Activated CD4-positive, alpha-beta T cell treated with anti-CD3 and anti-CD28 coated beads, Interleukin-2, amount 50 U/mL, for 16 hours (primary cell): ENCODE measurements at places on chromosomes 12 and 14.

DNA sequence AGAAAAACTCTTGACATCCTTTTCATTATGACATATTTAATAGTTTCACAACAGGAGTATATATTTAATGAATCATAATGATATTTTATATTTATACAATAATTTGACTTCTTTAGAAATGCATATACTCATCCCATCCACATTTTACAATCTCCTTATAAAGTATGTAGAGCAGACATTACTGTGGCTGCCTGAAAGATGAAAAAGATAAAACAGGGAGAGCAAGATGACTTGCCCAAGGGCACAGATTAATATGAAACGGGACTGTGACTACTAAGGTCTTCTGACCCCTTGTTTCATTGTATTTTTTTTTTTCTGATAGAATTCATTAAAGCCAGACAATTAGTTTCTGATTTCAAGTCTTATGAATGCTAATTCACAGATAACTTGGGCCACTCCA lies 293.6 kb downstream of the SOX5 start:
- DNase-seq: no peak

DNA sequence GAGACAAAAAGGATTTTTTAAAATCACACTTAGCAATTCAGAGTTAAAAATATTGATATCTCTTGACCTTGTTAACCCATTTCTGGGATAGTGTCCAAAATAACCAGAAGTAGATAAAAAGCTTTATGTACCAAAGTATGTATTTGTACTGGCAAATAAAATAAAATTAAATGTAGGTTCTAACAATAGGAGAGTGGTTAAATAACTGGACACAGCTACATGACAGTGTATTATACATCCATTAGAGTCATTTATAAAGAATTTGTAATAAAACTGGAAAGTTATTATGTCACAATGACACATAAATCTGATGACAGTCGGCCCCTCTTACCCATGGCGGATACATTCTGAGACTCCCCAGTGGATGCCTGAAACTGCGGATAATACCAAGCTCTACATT lies 34.0 kb downstream of the BMAL2 start:
- DNase-seq: no peak

- no peak for DNase-seq
Observed at GRCh38 chr14:62532181-62532580, 513.1 kb downstream of the KCNH5 start.

DNA sequence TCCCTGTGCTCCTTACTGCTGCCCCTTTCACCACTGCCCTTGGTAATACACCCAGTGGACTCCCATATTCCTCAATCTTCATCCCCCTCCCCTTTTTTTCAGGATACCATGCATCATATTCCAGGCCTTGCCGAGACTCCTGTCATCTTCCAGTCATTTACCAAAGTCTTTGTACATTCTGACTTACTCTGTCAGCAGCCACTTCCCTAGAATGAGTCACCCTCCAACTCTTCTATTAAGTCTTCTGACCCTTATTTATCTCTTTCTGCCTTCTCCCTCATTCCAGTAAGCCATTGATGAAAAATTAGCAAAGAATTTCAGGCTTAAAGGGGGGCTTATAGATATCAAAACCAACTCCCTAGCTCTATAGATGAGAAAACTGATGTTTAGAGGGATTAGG lies 128.0 kb downstream of the STXBP6 start:
- no peak for DNase-seq

DNA sequence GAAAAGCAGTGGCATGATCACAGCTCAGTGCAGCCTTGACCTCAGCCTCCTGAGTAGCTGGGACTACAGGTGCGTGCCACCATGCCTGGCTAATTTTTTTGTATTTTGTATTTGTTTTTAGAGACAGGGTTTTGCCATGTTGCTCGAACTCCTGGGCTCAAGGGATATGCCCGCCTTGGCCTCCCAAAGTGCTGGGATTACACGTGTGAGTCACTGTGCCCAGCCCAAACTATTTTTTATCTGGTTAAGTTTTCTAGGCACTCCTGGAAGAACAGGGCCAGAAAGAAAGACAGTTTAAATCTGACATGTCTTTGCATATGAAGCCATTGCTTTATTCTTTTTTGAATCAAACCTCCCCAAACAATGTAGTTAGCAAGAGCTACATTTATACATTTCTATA lies 27.5 kb upstream of the PTGR2 start:
- DNase-seq: no peak

DNA sequence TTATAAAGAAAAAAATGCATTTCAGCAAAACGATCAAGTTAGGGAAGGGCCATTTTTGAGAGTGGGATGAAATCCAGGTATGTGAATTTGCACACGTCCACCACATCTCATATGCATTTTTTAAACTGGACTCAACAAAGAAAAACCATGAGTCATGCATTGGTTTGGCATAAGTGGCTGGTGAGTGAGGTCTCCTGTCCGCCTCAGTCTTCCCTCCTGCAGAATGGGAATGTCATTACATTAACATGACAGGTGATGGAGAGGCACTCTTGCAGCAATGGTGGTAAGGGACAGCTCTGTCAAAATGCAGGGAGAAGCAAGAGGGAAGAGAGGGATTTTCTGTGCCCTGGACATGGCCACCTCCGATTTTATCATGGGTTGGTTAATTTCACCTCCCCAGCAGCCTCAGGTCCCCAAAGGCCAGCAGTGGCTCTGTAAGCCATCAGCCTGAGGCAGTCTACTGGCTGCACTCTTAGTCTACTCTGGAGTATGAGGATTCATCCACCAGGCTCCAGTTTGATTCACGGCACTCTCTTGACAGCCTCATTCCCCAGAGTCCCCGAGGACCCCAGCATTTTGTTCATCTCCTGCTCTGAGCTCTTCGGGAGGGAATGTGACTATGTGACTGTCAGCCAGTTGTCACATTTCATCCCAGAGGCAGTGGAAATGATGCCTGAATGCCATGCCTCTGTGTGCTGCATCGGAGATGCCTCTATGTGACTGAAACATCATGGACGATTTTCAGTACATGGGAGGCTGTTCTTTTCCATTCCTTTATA lies 17.1 kb upstream of the PWP1 start:
- DNase-seq: no peak
